Stimulated activated CD4-positive, alpha-beta T cell treated with anti-CD3 and anti-CD28 coated beads, Interleukin-2, amount 100 ng/mL, for 48 hours (primary cell): ENCODE measurements at places on chromosomes 7 and 10.

DNA sequence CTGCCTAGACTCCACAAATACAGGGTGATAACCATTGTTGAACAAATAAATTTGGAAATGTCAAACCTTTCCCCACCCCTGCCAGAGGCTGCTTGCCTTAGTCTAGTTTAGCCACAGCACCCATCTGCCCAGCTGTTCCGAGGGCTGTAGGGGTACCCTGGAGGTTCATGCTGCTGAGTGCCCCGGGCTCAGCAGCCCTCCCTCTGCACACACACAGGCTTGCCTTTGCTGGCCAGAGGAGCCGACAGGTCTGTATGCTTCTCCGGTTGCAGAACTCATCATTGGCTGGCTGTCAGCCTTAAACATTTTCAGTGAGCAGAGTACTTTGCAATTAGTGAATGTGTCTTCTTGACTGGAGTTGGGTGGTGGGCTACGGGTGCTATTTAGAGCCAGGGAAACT lies 122.9 kb downstream of the NRF1 start:
- DNase-seq = no peak

DNA sequence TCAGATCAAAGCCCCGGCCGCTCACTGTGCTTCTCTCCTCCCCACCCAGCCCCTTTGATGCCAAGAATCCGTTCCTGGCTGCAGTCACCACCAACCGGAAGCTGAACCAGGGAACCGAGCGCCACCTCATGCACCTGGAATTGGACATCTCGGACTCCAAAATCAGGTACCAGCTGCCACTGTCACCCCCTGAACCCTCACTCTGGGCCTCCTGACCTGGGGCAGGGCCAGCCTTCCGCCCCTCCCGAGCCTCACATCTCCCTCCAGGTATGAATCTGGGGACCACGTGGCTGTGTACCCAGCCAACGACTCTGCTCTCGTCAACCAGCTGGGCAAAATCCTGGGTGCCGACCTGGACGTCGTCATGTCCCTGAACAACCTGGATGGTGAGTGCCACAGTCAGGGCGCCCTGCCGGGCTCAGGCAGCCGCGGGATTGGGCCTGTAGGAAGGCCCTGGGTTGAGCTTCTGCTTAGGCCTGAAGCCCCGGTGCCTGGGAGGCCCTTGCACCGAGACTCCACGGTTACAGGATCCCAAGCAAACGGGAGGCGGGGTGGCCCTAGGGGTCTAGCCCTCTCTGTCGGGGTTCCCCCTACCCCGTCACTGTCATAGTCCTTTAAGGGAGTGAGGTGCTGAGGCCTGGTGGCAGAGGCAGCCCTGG lies 10.8 kb downstream of the TMEM120A start:
- no peak for DNase-seq

DNA sequence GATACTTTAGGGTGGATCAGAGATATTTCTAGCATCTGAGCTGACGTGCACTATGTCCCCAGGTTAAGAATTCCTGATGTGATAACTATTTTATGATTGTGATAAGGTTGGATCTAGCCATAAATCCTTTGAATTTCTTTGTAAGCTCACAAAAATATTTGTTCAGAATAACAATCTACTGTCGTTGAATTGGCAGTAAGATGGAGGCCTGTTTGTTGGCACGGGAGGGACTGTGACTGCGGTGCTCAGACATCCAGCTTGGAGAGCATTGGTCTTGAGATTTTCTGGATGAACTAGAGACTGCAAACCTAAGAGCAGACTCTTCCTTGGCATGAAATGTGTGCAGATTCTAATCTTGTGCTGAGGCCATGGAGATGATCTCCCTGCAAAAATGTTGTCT lies 131.1 kb downstream of the LRRC4 start:
- no peak for DNase-seq

DNA sequence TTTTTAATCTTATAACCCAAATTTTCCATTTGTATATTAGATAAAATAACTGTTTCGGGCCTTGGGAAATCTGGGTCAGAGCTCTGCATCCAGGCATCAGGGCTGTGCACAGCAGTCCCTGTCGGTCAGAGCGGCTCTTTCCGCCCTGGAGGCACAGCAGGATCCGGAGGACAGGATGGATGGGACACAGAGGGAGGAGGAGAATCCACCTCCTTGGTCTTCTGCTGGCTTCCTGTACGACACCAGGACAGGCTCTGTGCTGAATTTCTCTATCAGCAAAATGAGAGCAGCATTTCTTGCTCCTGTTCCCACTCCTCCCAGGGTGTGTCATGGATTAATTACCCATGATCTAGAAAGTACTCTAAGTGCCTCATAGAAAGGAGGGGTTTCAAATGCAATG lies 254.9 kb downstream of the SKAP2 start:
- DNase-seq = no peak

DNA sequence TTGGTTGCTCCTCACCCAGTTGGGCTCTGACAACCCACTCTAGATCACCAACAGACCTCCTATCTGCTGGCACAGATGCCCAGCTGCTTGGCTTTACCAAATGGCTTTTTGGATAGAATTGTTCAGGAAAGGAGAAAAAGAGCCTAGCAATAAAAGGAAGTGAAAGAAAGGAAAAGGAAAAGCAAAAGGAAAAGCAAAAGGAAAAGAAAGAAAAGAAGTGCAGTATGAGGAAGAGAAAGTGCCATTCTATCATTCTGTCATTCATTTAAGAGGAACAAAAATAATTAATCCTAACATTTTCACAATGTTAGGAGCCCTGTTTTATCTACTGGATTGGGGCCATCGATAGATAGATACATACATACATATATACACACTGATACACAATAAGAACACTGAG lies 353.6 kb downstream of the THSD7A start:
- no peak for DNase-seq

- DNase-seq = peak; percentile 12
Observed at GRCh38 chr7:123748171-123748733, 551 bp downstream of the WASL start.

DNA sequence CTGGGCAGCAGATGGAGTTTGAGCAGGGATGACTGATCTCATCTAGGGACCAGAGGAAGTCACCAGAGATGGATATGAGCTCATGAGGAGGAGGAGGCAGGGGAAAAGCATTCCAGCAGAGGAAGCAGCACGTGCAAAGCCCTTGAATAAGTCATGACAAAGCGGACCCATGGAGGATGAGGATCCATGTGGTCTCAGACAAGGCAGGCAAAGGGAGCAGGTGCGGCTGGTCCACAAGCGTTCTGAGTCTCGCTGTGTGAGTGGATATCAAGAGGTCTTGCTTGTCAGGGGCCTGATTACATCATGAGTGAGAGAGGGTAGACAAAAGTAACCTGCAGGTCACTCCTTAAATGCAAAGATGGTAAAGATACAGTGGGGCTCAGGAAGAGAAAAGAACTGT lies 307.6 kb downstream of the GRID1 start:
- no peak for DNase-seq

GRCh38 chr10:28463141-28463540 lies 69.8 kb upstream of the WAC start:
- DNase-seq = no peak

DNA sequence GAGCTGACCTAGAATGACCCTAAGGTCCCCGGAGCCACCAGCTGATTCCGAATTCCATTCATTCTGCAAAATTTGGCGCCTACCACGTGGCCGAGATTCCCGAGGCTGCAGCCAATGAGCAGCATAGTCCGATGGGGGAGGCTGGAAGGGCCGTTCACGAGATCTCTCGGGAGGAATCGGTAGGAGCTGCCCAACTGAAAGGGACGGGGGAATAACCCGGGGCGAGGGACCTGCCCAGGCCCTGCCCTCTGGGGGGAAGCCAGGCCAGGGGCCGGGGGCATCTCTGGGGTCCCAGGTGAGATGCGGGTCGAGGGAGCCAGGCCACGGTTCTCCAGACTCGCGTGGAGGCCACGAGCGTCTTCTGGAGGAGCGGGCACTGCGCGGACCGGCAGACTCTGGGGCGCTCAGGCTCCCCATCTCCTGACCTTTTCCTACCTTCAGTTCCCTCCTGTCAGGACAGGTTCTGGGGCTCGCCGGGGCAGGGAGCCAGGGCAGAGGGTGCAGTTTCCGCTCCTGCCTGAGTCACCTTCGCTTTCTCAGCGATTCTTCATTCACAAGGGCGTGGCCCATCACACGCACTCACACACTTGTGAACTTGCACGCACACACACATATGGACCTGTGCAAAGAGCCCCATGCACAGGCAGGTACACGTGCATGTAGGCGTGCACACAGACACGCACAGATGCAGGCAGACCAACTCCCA lies 173.4 kb downstream of the RNF216 start:
- no peak for DNase-seq

DNA sequence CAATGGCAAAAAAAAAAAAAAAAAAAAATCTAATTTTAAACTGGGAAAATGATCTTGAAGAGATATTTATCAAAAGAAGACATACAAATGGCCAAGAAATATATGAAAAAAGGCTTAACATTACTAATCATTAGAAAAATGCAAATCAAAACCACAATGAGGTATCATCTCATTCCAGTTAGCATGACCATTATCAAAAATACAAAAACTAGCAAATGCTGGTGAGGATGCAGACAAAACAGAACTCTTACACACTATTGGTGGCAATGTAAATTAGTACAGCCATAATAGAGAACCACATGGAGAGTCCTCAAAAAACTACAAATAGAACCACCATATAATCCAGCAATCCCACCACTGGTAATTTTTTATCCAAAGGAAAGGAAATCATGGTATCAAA lies 489.6 kb downstream of the TNS3 start:
- DNase-seq = no peak

DNA sequence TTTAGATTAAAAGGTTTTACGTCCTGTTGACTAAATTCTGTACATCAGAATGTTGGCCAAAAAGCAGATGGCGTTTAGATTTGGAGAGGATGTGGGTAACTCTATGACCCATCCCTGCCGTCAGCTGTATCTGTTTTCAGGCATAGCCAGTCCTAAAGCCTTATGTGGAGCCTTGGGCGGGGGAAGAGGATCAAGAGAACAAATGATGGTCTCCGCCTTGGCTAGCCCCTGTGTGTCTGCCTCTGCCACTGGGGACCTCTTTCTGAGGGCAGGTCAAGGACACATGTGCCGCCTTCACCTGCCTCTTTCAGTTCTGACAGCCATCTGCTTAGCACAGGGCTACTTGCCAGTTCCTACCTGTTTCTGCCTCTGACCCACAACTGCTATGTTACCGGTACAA lies 24.1 kb downstream of the PDSS1 start:
- DNase-seq = no peak

- DNase-seq = no peak
Observed at GRCh38 chr7:116805100-116805544, 57.3 kb upstream of the CAPZA2 start.
